Tibial nerve (tissue), 4 donors: ENCODE measurements at places on chromosomes 5 and 9. TPM values are rescaled to one million over a fixed set of nuclear protein-coding genes. Genes with fewer than 3 reads are reported as not detected.
A peak's percentile ranks its signal among the peaks of the same experiment; 100 is the strongest.

Gene HK3
- total RNA-seq, result 21.0 TPM

GRCh38 chr5:1792842-1793266 is 6.8 kb downstream of the MRPL36 start:
- no peak for DNase-seq

GRCh38 chr9:97555164-97555563 is 53.7 kb downstream of the TMOD1 start:
- peak; percentile 88 for DNase-seq

Gene PCSK1
- total RNA-seq, result 8.1 TPM

Gene THBS4
- 161 TPM for total RNA-seq

DNA sequence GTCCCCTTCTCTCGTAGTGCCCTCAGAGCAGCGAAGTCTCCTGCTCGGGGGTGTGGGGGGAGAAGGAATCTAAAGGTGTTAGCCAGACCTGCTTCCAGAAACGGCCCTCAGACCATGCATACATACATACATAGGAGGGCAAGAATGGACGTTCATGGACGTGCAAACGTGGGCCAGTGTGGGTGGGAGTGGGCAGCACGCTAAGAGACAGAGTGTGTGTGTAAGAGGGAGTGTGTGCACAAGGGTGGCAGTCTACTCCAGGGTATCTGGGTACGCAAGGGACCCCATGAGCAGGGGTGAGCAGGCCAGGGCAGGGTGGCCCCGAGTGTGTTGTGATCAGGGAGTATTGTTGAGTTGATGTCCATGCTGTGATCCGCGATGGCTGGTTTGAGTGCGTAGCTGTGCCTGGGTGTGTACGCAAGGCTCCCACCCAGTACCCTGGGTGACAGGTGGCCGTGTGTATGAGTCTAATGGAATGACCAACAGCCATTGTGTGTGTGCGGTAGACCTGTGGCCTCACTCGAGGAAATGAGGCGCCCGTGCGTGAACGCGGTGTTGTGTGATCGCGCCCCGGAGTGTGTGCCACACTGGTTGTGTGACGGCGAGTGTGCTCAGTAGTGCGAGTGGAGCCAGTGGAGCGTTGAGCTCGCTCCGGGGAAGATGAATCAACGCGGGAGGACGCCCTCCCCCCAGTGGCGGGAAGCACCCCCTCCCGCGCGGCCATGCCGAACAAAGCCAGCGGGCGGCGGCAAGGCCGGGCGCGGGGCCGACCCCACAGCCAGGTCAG is 826 bp downstream of the GPRIN1 start:
- no peak for DNase-seq
